Kidney (tissue), 22 donors: ENCODE measurements at places on chromosomes 1 and 21. TPM values are rescaled to one million over a fixed set of nuclear protein-coding genes. Genes with fewer than 3 reads are reported as not detected.
A peak's percentile ranks its signal among the peaks of the same experiment; 100 is the strongest.

Gene NHLH1
- 0.09 TPM for total RNA-seq

DNA sequence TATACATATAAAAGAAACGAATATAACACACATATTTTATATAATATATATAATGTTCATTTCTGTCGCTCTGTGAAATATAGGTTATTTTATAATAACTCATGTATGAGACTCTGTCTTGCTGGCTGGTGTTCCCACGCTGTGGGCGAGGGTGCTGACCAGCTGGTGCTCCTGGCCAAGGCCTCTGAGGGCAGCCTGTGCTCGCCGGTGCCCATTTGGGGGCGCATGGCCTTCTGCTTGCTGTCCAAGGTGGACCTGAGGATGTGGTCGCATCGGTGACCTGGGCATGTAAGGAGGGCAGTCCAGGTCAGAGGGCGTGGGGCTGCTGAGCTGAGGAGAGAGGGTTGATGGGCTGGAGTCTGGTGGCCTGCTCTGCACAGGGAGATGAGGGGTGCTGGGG is 1.1 kb upstream of the PCP4 start:
- H3K4me3 ChIP-seq = no peak overlapping the region
- no peak for DNase-seq
- H3K36me3 ChIP-seq = no peaks in the 10 kb centered on the region
- no peak overlapping the region for H3K27ac ChIP-seq

GRCh38 chr1:32754317-32755097 is 51.9 kb upstream of the SYNC start:
- H3K27me3 ChIP-seq = no peaks in the 10 kb centered on the region
- DNase-seq = peak; percentile 91
- H3K27ac ChIP-seq = peak overlapping the region; percentile 87
- peaks cover 5% of the 10 kb centered on the region for H3K4me1 ChIP-seq
- H3K4me3 ChIP-seq = peak overlapping the region; percentile 80

Gene ITLN2
- total RNA-seq = not detected

Gene BRINP3
- total RNA-seq = 1.8 TPM

Gene SLAMF9
- not detected for total RNA-seq

GRCh38 chr1:15941899-15942660 is 33.8 kb downstream of the ZBTB17 start:
- peaks cover 5% of the 10 kb centered on the region for H3K36me3 ChIP-seq
- H3K4me3 ChIP-seq = no peak overlapping the region
- peak; percentile 32 for DNase-seq
- peaks cover 5% of the 10 kb centered on the region for H3K4me1 ChIP-seq
- no peak overlapping the region for H3K27ac ChIP-seq

Gene STRIP1
- 31.1 TPM for total RNA-seq

Gene DMBX1
- not detected for total RNA-seq

Gene SH2D2A
- 4.3 TPM for total RNA-seq

- no peak overlapping the region for H3K4me3 ChIP-seq
- no peaks in the 10 kb centered on the region for H3K36me3 ChIP-seq
- no peak for DNase-seq
- no peaks in the 10 kb centered on the region for H3K4me1 ChIP-seq
- H3K27me3 ChIP-seq = no peaks in the 10 kb centered on the region
Measured at GRCh38 chr21:14911351-14911750, 153.4 kb downstream of the NRIP1 start.

DNA sequence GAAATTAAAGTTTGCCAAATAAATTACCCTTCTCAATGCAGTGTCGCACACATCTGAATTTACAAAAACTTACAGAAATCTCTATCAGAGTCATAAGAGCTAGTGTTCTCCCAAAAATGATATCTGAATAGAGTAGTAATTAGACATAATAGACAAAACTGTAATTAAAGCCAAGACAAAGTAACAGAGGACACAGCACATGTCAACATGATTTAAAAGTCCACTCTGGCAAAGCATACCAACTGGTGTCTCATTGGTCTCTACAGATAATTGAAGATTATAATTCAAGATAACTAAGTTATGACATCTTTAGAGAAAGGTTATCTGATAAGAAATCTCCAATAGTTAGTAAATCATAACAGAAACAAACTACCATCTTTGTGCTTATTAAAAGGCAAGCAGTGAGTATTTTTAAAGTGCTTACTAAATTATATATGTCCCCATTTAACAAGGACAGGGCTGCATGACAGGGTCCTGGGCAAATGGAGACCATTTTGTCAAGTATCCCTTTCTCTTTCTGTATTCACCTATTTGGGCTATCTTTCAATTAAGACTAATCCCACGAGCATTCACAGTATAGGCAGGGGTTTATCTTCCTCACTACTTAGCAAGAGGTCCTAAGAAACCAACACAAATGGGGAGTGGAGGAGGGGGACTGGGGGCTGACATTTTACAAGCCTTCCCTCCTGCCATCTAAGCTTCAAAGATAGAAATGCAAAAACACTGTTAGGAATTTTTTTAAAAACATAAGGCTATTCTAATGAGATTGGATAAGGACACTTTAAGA is 26.0 kb downstream of the PTP4A2 start:
- no peak for DNase-seq
- H3K4me3 ChIP-seq = no peak overlapping the region
- no peaks in the 10 kb centered on the region for H3K4me1 ChIP-seq
- H3K27ac ChIP-seq = no peak overlapping the region
- peaks cover 22% of the 10 kb centered on the region for H3K36me3 ChIP-seq
- no peaks in the 10 kb centered on the region for H3K27me3 ChIP-seq

DNA sequence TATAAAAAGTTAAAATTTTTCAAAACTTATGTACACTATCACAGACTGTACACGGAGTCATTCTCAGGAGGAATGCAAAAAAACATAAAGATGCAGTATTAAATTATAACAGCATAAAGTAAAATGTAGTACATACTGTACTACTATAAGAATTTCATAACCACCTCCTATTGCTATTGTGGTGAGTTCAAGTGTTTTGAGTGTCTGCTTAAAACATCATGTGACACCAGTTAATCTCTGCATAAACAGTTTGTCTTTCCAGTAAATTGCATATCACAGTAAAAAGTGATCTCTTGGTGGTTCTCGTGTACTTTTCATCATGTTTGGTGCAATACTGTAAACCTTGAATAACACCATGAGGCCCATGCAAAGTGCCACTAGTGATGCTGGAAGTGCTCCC is 45.2 kb downstream of the SDCCAG8 start:
- H3K27me3 ChIP-seq = no peaks in the 10 kb centered on the region
- H3K4me1 ChIP-seq = no peaks in the 10 kb centered on the region
- H3K27ac ChIP-seq = no peak overlapping the region
- no peaks in the 10 kb centered on the region for H3K36me3 ChIP-seq
- no peak for DNase-seq

DNA sequence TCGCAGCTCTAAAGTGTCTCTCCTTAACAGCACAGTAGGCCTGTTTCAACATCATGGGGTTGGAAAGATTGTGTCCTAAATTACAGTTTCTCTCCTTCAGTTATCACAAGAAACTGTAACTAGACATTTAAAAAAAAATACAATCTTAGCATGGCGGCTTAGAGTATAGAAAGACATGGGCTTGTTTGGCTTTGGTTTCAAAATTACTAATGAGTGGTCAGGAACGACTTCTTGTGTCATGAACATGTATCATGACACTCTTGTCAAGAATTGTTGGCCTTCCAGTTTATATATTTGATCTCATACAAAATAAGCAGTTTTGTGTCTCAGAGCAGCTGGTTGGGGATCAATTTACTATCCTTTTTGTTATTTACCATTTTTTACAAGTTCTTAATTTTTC is 2.1 kb downstream of the GJA8 start:
- H3K27me3 ChIP-seq = no peaks in the 10 kb centered on the region
- no peaks in the 10 kb centered on the region for H3K4me1 ChIP-seq
- H3K36me3 ChIP-seq = no peaks in the 10 kb centered on the region

- no peak overlapping the region for H3K4me3 ChIP-seq
- no peaks in the 10 kb centered on the region for H3K36me3 ChIP-seq
- H3K27me3 ChIP-seq = no peaks in the 10 kb centered on the region
- no peaks in the 10 kb centered on the region for H3K4me1 ChIP-seq
Measured at GRCh38 chr1:222938986-222939385, 124.1 kb downstream of the DISP1 start.

DNA sequence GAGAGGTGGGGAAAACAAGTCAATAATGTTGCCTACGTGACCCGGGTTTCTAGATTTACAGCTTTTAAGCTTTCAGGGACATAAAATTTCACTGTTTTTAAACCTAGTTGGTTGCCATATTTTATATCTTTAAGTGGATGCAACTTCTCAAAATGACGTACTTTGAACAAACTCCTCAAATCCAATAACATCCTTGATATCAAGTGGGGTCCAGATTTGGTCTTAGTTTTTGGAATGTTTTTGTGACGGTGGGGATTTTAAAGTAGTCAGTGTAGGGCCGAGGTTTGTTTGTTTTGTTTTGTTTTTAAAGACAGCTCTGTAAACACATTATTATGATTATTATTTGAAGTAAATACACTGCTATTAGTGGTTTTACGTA is 453 bp downstream of the CDKN2C start:
- peaks cover 36% of the 10 kb centered on the region for H3K27me3 ChIP-seq
- no peaks in the 10 kb centered on the region for H3K36me3 ChIP-seq
- H3K4me3 ChIP-seq = peak overlapping the region; percentile 83
- H3K27ac ChIP-seq = peak overlapping the region; percentile 98
